GM04503 (cell line): ENCODE measurements at places on chromosomes 1 and 21.
A peak's percentile ranks its signal among the peaks of the same experiment; 100 is the strongest.

DNA sequence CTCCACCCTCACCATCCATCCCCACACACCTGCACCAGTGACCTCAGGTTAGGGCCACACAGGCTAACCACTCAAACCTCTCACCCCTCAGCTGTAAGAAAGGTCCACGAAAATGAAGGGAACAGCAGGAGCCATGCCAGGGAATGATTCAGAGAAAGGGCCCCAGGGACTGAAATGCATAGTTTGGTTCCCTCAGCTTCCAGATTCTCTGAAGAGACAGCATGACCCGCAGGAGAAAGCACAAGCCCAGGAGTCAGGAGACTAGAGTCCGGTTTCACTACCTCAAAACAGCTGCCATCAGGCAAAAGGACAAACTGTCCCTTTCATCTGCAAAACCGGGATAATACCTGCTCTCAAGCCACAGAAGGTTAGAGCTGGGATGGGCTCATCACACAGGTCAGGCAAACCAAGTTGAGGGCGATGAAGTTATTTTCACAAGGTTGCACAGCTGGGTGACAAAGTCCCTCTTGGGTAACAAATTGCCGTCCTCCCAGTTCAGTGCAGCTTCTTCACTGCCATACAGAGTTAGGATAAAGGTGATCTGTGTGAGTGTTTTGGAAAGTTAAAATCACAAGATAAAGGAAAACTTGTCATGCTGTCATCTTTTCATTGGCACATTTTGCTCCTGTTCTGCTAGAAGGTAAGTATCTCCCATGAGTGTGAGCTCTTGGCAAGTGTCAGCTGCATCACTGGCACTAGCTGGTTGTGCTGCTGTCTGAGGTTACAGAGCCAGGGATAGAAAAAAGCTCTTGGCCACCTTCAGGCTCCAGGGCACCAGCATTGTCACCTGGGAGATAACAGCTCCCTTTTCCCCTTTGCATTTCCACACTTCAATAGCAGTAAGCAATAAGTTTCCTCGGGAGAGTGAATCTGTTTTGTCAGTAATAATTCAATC lies 120.4 kb downstream of the KCNH1 start:
- no peak for DNase-seq

DNA sequence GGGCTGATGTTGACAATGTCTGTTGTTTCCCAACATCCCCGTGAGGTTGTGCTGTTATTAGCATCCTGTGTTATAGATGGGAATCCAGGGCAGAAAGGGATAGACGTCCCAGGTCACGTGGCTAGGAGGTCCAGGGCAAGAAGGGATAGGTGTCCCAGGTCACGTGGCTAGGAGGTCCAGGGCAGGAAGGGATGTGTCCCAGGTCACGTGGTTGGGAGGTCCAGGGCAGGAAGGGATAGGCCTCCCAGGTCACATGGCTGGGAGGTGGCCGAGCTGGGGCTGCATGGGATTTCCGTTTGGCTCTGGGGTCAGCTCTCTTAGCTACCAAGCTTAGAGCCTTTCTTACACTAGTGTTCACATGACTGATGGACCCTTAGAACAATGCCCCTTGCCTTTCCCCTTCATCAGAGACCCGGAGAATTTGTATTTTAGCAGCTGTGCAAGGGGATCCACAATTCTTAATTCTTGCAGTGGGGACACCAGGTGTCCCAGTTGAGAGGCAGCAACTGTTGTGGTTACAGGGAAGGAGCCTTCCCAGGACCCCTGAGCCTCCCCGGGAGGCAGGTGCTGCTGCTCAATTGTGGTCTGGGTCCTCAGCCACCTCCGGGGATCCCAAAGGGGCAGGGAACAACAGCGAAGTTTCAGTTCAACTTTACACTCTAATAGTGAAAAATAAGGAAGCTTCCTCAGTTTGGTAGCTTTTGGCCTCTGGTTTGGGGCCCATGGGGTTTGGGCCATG lies 69.2 kb downstream of the UMODL1 start:
- no peak for DNase-seq

- no peak for DNase-seq
Measured at GRCh38 chr21:40099809-40100208, 232.6 kb downstream of the PCP4 start.

- DNase-seq = no peak
Measured at GRCh38 chr1:243428617-243429342, 172.9 kb downstream of the SDCCAG8 start.

GRCh38 chr1:12206792-12207424 lies 22.9 kb upstream of the VPS13D start:
- DNase-seq = no peak

DNA sequence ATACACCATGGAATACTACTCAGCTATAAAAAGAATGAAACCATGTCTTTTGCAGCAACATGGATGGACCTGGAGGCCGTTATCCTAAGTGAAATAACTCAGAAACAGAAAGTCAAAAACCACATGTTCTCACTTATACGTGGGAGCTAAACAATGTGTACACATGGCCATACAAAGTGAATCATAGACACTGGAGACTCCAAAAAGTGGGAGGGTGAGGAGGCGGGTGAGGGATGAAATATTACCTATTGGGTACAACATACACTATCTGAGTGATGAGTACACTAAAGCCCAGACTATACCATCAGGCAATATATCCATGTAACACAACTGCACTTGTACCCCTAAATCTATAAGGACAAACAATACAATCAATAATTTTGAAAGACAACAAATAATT lies 39.5 kb upstream of the FAM20B start:
- DNase-seq = no peak

DNA sequence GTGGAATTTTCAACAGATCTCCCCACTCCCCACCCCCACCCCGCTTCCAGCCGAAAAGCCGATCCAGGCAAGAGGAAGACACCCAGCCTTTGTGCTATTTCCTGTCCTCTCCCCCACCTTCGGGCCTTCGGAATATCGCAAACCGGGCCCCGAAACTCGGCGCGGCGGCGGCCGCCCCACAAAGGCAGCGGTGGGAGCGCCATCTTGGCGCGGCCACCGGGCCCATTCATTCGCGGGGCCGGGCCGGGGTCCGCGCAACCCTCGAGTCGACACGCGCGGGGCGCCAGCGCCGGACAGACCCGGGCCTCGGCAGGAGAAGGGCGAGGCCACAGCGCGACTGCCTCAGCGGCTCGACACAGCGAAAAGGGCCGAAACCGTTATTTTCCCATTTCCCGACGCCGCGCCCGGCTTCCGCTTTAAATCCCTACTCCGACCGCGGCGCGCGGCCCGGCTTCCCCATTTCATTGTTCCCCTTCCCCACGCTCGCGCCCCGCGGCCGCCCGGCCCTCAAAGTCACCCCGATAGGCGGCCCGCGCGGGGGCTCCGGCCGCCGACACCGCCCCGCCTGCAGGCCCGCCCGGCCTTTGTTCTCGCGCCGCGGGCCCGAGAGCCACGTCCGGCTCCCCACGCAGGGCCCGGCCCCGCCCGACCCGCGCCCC lies 911 bp downstream of the GNB1 start:
- DNase-seq = no peak

GRCh38 chr1:221440658-221441057 lies 301.2 kb downstream of the DUSP10 start:
- DNase-seq = no peak

- no peak for DNase-seq
Measured at GRCh38 chr1:246219508-246220030, 287.5 kb downstream of the SMYD3 start.

- no peak for DNase-seq
Measured at GRCh38 chr1:109499661-109500536, 6.0 kb downstream of the CYB561D1 start.

DNA sequence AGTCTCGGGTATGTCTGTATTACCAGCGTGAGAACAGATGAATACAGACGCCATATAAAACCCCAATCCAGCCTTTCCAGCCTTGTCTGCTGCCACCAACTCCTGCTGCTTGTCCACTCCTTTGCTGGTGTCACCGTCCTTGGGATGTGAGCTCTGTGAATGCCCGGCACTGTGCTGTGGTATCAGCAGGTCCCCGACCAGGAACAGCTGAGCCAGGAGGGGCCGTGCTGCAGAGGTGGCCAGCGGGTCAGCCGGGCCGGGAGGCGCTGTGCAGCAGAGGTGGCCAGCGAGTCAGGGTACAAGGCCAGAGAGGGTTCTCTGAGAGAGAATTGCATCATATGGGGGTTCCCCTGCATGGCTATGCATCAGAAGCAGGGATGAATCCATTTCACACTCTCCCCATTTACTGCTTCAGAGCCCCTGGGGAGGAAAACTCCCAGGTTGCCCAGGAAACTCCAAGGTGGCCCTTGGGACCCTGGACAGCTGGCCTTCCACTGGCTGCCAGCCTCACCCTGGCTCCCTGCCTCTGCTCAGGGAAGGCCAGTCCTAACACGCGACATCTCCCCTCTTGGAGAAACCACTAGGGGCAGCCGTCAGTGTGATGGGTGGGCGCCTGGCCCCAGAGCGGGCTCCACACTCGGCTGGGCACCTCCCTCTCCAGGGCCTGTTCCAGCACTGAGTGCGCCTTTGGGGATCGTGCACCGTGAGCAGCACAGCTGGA lies 122.4 kb upstream of the COL6A1 start:
- DNase-seq = no peak

- peak; percentile 34 for DNase-seq
Measured at GRCh38 chr1:39646232-39647081, 7.0 kb upstream of the HEYL start.

- peak; percentile 52 for DNase-seq
Measured at GRCh38 chr1:22044690-22045420, 7.7 kb upstream of the CDC42 start.

- DNase-seq = no peak
Measured at GRCh38 chr1:8113262-8114220, 87.4 kb upstream of the ERRFI1 start.
